ENCODE measurements at places on chromosomes 3 and 15.

DNA sequence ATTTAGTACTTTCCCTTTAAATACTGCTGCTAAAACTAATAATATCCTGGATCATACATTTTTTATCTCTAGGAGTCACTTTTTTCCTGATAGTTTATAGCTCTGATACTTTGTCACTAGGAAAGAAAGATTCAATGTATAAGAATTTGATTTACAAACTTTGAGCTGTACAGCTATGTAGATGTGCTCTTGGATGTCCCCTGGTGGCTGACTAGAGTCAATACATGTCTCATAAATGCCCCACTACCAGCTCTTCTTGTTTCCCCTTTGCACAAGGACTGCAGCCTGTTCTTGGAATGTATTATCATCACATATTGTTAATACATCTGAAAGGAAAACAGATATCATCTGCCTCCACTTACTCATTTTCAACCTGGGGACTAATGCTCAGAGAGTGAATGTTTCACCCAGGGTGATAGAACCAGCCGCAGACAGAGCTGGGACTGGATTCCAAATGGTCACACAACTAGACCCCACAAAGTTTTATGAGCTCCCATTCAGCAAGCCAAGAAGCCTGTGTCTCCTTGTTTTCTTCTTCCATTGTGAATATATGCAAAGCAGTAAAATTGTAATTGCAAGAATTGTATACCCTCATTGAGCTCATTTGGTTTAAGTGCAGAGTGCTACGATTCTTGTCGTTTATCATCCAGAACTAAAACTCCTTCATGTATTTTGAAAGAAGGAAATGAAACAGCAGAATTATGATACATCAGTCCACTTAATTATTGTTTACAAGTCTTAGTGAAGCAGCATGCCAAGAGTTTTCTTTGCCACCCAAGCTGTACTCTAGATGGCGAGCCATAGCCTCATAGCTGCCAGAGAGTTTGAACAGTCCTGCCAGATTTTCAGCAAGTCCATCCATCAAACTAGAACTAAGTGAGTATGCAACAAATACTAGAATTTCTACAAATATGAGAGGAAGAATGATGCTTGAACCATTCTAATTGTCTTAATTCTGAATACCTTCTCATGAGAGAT is 261.6 kb upstream of the LMCD1 start:
- no peak for DNase-seq

DNA sequence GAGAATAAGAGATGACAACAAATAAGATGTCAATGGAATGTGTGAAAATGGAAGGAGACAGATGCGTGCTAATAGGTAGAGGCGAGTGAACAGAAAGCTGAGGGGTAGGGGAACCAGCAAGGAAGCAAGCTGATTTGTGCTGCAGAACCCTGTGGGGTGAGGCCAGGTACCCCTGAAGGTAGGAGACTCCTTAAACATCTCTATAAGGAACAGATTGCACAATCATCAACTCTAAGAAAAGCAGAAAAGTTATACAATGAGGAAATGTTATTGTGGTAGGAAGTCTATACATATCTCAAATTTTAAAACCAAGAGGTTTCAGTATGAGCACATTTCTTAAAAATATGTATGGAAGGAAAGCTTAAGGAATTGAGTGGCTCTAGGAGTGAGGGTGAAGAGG is 315.0 kb upstream of the TPM1 start:
- no peak for DNase-seq

DNA sequence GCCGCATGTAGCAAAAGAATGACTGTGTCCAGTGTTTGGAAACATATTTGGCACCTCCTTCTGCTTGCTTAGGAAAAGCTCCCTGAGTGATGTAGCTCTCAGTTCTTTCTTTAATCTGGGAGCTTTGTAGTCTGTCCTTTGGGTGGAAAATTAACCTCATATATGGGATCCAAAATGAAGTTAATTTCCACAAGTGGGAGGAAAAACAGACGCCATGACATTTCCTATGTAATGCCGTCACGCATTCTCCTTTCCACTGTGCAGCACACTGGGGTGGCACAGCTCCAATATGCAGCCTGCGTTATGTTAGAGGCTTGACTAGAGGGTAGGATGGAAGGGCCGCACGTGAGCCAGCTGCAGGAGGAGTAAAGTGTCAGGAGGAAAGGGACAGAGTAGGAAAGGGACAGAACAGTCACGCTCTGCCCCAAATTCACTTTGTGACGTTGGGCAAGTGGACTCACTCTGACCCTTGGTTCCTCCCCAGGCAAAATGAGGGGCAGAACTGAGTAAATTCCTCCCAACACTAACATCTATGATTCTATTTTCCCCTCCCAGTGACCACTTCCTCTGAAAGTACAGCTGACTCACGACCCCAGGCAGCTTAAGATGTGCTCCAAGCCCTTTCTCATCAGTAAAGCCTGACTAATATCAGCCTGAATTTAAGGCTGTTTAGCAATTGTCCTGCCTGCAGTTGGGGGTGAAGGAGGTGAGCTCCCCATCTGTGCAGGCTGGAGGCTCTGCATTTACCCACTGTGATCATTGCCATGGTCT is 176.5 kb upstream of the PFN2 start:
- no peak for DNase-seq

DNA sequence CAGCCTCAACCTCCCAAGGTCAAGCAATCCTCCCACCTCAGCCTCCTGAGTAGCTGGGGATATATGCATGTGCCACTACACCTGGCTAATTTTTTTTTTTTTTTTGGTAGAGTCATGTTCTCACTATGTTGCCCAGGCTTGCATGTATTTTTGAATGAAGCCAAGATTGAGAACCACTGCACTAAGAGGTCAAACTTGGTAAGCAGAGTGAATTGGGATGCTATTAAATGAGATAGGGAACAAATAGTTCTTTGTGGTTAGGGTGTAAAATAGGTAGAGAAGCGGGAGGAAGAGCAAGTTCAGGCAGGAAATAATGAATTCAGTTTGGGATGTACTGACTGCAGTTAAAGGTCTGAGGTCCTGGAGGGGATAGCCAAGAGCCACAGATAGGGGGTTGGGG is 39.9 kb upstream of the PIAS1 start:
- DNase-seq: no peak

DNA sequence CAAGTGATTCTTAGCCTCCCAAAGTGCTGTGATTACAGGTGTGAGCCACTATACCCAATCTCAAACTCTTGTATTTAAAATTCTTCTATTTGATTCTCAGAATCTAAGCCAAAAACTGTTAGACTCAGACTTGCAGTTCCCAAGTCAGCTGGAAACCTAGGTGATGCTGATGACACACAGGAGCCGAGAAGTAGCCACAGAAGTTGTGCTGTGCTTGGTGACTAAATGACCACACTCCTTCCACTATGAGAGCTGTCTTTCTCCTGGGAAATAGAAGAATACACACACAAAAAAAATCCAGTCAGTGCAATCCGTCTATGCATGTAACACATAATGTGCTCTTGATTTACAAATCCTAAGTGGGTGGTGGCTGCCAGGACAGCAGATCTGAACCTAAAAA is 33.9 kb downstream of the ILDR1 start:
- DNase-seq: no peak
